ENCODE measurements at places on chromosomes 13 and 19.

- DNase-seq: no peak
Observed at GRCh38 chr13:77698201-77699058, 943 bp downstream of the SLAIN1 start.

DNA sequence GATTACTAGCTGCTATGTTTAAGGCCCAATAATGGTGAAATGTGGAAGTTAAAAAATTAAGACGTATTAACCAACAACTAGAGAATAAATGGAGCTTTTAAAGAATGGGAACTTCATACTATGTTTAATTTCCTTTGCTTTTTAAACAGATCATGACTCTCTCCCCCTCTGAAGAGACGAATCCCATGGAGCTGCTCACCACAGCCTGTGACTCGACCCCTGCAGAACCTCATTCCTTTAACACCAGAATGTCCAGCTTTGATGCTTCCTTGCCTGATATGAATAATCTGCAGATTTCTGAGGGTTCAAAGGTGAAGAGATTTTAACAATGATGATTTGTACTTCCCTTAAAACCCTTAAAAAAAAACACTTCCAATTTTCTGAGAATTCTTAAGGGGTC is 53.0 kb downstream of the ZAR1L start:
- DNase-seq: no peak

DNA sequence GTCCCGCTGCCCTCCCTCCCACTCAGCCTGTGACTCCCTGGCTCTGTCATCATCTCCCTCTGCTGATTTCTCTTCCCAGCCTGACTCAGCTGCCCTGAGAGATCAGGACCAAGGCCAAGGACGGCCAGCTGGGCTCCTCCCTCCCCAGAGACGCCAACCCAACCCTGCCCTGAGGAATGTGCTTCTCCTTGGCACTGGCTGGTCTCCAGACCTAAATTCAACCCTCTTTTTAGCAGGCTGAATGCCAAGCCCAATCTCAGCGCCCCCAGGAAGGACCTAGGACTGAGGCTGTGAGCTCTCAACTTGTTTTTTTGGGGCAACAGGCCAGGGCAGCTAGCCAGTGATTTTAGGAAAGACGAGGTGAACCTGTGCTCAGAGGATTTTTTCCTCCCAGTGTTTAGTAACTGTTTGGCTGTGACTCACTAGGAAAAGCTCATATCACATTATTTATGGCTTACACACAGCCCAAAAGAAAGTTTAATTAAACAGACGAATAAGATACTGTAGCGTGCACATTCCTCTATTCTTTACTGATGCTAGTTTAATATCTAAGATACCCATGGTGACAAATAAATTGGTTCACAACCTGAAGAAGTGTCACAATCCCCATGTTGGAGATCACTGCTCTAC is 7.4 kb upstream of the IGFL1 start:
- no peak for DNase-seq

DNA sequence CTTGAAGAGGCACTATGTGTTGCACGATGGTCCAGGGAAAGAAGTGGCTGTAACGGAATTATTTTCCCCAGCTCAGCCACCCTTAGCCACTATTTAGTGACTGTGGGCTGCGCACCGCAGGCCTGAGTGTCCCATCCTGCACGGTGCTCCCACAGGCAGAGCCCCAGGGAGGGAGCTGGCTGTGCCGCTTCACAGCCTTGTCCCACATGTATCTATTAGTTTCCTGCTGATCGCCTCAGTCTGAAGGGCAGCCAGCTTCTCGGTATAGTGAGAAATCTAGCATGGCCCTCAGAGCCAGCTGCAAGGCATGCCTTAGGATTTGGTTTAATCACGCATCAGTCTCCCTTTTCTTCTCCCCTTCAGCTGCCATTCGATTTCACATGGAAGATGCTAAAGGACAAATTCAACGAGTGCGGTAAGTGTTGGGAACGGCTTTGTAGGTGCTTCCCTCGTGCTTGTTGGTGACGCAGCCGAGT is 15.7 kb downstream of the PRAM1 start:
- no peak for DNase-seq

DNA sequence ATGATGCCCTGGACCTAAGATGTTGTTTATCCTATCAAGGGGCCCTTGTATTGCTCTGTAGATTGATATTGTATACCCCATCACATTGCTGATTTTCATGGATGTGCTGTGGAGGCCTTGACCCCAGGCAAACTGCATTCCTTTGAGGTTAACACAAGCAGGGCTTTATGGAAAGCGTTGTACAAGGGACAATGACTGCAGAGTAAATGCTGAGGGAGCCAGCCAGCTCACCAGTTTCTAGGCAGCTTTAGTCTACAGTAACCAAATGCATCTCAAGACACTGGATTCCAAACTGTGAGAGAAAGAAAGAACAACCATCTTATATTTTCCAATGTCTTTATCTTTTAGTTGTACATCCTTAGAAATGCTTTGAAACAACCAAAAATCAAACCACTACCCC is 34.1 kb upstream of the EDNRB start:
- DNase-seq: no peak

DNA sequence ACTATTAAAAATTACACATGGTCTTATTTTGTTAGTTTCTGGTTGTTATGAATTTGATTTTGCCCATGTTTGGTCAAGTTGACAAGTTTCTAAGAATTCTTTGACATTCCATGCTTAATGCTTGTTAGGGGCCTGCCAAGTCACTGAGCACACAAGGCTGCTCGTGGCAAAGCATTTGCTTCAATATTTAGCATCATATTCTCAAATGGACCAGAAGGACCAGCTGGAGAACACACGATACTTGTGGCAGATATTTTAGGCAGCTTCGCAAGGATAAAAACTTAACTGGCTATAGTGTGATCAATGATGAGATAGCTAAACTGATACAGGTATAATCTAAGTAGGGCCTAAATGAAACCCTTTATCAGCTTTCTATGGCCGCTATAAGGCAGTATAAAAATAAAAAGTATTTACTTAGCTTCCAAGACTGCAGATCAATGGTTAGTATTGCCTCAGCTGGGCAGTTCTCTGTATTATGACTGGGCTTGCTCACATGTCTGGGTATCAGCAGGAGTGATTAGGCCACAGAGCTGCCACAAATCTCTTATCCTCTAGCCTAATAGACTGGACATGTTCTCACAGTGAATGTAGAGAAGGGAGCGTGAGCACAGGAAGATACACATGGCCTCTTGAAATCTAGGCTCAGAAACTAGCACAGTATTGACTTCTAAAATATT is 155.9 kb upstream of the SPRY2 start:
- no peak for DNase-seq

DNA sequence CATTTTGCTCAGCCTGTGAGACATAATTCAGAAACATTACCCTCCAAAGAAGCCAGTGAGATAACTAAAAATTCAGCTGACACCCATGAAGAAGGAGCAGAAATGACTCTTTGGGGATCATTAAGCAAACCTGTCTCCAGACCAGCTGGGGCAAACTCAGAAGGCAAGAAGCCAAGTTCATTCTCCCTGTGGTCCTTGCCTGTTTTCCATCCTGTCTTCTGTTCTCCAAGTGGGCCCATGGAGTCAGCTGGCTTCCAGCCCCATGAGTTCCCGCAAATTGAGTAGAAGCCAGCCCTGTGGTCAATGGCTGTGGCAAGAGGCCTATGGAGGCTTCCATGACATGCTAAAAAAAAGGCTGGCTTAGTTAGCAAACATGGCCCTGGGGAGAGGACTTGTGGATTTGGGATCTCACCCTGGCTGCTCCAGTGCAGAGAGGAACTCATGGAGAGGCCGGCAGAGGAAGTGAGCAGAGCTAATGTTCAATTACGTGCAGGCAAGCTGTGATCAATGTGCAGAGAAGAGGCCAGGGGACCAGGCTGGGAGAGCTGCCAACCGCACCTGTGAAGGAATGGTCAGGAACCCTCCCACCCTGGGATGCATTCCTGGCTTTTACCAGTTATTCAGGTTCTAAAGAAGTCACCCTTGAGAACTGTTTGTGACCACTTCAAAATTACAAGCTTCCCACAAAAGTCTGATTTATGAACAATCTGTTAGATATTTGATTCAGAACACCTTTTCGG is 229.1 kb downstream of the TSHZ3 start:
- DNase-seq: no peak

DNA sequence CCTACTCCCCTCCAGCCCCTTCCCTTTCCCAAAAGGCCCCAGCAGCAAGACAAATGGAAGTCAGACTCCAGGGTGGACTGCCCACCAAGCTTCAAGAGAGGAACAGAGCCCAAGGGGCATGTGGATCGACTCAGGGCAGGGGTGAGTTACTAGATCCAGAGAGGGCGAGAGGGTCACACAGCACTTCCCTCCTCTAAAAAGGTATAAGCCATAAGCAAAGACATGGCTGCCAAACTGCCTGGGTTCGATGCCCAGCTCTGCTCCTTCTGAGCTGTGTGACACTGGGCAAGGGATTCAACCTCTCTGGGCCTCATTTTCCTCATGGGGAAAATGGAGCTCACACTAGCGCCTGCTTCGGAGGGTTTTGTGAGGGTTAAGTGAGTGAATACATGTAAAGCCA is 3.8 kb downstream of the PPP1R14A start:
- no peak for DNase-seq

- DNase-seq: no peak
Observed at GRCh38 chr19:23917856-23918255, 3.2 kb downstream of the ZNF726 start.

GRCh38 chr19:22832031-22832762 is at the start of gene ZNF723:
ZNF723 (plus strand) TSS chr19:22832291; CDS start chr19:22832380, 89 bp downstream.
- no peak for DNase-seq

DNA sequence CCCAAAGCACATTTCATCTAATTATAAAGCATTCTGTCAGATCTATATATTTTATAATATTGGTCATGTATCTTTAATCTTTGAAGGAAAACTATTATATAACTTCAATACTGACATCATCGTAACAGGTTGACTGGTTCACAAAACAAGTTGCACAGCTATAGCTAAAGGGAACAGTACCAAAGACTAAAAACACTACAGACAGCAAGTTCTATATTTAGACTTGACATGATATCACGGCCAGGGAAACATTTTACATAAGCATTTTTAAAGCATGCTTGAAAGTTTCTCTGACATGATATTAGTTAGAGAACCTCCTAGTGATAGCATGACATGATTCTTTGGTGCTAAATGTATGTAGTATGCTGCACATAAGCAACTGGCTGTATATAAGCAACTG is 182.5 kb downstream of the NDFIP2 start:
- no peak for DNase-seq

DNA sequence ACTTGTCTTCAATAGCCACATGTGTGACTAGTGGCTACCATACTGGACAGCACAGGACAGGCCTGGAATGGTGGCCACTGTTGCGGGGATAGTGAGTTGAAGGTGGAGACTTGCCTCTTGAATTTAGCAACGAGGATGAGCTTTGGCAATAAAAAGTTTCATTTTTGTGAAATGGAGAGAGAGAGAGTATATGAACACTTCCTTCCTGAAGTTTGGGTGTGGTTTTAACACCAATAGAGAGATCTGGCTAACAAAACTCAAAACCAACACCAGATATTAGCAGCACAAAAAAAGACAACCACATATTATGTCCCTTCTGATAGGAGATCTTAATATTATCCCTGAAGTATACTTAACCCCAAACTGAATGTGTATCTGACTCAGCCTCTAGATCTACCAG is 6.3 kb upstream of the LRFN3 start:
- DNase-seq: no peak

DNA sequence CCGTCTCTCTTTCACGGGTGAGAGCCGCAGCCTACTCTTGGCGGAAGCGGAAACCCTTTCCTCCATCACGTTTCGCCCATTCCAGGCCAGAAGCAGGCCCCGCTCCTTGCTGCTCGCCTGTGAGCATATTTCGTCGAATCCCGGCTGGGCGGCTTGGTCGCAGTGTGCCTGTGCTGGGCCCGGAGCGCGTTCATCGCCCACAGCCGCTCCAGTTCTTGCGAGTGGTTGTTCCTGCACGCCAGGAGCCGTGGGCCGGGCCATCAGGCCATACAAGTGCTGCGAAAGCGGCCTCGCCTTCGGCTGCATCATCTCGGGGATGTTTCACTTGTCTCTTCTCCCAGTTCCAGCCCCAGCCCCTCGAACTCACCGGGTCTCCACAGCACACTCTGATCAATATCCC is 65.0 kb downstream of the ZNF627 start:
- DNase-seq: no peak

Measured in NCI-H1105 (cell line).